ENCODE measurements at places on chromosomes 7 and 10. TPM values are rescaled to one million over a fixed set of nuclear protein-coding genes. Genes with fewer than 3 reads are reported as not detected.

Gene ACSM6
- 0.54 TPM for total RNA-seq

Gene LIPN
- not detected for total RNA-seq

DNA sequence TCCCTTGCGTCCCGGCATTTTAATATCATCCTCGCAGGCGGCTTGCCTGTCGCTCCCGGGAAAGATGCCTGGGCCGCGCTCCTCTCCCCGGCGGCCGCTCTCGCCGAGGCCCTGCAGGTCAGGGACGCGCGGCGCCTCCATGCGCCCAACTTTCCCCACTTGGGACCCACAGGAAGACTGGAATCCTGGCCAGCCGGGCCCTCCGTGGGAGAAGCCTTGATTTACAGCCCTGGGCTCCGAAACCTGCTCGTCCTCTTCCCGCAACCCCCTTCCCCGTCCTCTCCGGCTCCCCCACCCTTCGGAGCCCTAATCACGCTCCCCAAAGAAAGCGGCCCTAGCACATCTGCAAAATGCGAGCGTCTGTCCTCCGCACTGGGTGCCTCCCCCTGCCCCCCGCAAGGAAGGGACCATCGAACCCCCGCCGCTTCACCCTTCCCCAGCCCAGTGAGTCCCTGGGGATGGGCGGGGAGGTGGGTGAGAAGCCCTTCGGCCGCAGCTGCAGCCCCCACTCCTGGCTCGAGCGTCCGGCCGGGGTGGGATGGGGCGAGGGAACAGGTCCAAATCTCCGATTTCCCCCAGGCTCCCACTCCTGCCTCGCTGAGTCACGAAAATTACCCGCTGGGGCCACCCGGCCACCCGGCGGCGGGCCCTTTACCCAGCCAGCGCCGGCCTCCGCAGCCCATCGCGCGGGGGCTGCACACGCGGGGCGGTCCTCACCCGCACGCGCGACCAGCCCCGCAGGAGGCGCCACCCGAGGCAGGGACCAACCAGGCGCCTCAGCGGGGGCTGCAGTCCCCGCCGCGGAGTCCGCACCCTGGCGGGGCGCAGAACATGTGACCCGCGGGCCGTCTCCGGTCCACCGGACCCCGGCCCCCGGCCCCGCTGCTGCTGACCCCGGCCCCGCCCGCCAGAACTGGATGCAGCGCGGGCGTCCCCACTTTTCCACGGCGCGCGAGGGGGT lies 695 bp downstream of the HSPA12A start:
- DNase-seq, result peak; percentile 43
- H3K27ac ChIP-seq, result peak overlapping the region; percentile 63
- H3K36me3 ChIP-seq, result no peaks in the 10 kb centered on the region
- peak overlapping the region; percentile 77 for H3K4me3 ChIP-seq

- H3K36me3 ChIP-seq, result no peaks in the 10 kb centered on the region
- H3K27me3 ChIP-seq, result no peaks in the 10 kb centered on the region
- H3K4me3 ChIP-seq, result no peak overlapping the region
- H3K27ac ChIP-seq, result no peak overlapping the region
These were observed 24.5 kb upstream of the ELAPOR2 start for GRCh38 chr7:87083865-87084519.

All from thyroid gland (tissue), 4 donors.